AG09309 (cell line): ENCODE measurements at places on chromosomes 13 and 19.

DNA sequence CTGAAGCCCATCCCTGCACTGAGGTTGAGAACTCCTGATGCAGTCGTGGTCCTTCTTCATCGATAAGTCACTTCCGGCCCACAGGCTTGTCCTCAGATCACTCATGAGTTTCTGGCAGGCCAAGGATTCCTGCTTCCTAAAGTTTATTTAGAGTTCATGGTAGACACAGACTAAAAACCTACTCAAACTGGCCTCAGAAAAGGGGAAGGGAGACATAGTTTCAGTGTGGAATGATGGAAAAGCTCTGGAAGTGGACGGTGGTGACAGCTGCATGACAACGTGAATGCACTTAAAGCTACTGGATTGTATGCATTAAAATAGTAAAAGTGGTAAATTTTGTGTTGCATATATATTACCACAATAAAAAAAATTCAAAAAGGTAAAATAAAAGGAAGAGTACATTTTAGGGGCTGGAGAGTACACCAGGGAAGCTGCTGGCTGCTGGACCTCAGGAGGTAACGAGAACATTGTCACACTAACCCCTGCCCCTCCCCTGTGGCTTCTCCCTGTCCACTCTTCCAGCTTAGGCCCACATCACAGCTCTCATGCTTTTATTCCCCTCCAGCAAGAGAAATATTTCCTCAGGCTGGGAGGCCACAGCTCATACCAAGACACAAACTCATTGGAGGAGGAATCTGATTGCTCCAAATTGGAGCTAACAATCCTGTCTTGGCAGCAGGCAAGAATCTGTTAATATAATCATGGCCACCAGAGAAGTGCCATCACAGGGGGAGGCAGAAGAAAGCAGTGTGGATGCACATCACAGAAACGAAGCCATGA lies 741.0 kb downstream of the UQCRFS1 start:
- peak; percentile 17 for DNase-seq

DNA sequence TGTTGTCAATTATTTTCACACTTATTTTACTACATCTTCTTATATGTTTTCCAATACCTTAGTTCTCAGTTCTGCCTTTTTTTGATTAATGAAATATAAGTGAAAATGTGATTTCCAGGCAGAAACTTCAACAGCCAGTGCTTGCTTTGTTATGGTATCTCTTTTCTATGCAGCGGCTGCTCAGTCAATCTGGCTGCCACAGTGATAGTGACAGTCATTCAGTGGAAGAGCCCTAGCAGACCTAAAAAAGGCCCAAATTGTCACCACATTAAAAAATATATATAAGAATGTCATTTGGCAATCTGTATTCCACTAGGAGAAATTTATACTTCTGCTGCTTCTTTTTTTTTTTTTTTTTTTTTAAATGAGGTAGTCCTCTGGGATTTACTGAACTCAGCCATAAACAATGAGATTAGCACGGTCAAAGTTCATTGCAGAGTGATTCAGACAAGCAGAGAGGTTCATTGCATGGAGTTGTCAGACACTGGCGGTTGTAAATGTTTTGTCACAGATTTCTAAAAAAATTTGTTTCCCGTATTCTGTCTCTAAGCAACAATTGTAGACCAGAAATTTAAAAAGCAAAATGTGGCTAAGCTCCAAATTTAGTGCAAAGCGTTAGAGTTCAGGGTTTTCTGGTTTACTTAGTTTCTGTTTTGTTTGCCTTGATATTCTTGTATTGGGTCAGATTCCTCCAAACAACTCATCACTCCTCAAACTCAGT lies 94.7 kb upstream of the PRR20A start:
- DNase-seq = no peak

- no peak for DNase-seq
Observed at GRCh38 chr13:106118050-106118449, 417.4 kb downstream of the EFNB2 start.

GRCh38 chr19:34734537-34735103 lies 577 bp downstream of the ZNF181 start:
- DNase-seq = peak; percentile 54

GRCh38 chr13:43938449-43938848 lies 58.7 kb downstream of the LACC1 start:
- DNase-seq = no peak

GRCh38 chr19:12567951-12568350 lies 16.7 kb upstream of the ZNF564 start:
- DNase-seq = no peak
